Panc1 (cell line): ENCODE measurements at places on chromosomes 6 and 20. TPM values are rescaled to one million over a fixed set of nuclear protein-coding genes. Genes with fewer than 3 reads are reported as not detected.
A peak's percentile ranks its signal among the peaks of the same experiment; 100 is the strongest.

Gene UST
- 0.15 TPM for total RNA-seq

DNA sequence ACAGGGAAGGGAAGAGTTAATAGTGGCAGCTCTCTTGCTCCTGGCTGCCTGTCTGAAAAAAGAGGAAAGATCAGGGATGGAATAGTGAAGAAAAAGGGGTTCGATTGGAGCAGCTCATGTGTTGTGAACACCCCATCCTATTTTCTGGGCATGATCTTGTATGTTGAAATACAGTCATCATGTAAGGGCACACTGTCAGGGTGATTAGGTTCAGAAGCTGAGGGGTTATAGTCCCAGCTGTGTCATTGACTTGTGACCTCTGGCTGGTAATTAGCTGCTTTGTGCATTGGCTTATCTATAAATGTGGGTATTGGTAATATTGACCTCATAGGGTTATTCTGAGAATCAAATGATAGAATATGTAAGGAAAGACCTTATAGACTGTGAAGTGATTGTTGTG, 30.1 kb downstream of the PHF20 start:
- H3K4me3 ChIP-seq: no peak overlapping the region
- no peak for DNase-seq
- H3K4me1 ChIP-seq: no peaks in the 10 kb centered on the region
- H3K27me3 ChIP-seq: no peaks in the 10 kb centered on the region

GRCh38 chr6:43962458-43962857, 164.8 kb downstream of the MRPL14 start:
- no peak for DNase-seq
- H3K36me3 ChIP-seq: no peaks in the 10 kb centered on the region
- no peak overlapping the region for H3K27ac ChIP-seq
- no peaks in the 10 kb centered on the region for H3K4me1 ChIP-seq
- no peak overlapping the region for H3K4me3 ChIP-seq

- no peaks in the 10 kb centered on the region for H3K4me1 ChIP-seq
- H3K27ac ChIP-seq: no peak overlapping the region
- H3K36me3 ChIP-seq: no peaks in the 10 kb centered on the region
- H3K4me3 ChIP-seq: no peak overlapping the region
- no peak for DNase-seq
Measured at GRCh38 chr20:36688630-36689029, 42.6 kb upstream of the SLA2 start.

Gene ID4
- total RNA-seq: 0.10 TPM

DNA sequence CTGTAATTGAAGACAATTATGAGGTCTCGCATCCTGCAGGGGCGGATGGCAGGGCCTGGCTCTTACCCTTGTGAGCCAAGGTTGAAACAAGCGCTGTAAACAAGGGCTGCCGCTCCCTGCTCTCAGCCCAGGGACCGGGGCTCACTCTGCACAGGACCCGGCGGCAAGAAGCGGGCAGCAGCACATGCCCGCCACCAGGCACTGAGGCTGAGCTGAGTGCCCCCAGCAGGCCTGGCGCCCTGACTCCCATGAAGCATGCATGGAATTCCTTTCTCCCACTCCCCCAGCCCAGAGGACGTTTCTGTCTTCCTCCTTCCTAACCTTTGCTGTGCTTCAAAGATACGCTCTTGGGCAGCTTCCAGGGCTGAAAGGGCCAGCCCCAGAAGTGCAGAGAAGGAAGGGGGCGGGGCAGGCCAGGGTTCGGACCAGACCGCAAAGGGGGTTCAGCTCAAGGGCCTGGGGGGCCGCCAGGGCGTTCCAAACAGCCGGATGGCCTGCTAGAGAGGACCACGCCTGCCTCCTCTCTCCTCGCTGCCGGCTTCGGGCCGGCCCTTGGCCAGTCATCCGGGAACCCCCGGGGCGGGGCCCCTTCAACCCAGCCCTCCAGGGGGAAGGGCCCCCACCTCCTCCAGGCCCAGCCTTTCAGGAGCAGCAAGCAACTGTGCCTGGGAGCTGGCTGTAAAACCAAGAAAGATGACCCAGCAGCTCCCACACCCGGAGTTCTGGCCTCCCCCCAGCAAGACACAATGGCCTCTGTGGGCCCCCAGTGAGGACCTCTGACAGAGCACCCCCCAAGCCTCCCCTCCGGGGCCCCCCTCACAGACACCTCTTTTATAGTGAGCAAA, 109.9 kb downstream of the NOL4L start:
- peaks cover 48% of the 10 kb centered on the region for H3K4me1 ChIP-seq
- no peak for DNase-seq
- no peaks in the 10 kb centered on the region for H3K36me3 ChIP-seq
- H3K4me3 ChIP-seq: peak overlapping the region; percentile 33

DNA sequence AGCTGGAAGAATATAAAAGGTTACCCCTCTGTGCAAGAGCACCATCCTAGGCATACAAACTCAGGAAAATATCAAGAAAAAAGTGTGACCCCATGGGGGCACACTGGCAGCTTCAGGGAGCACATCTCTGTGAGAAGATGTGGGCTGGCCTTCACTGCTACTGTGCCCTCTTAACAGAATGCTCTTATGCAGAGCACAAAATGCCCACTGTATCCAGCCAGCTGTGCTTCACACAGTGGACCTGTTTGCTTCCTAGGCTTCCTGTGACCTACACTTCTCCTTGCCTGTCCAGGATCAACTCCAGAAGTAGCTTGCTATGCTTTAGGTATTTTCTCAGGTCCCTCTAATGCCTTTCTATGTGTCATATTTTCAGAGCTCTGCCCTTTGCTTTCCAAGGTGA, 380.2 kb upstream of the MMS22L start:
- H3K36me3 ChIP-seq: no peaks in the 10 kb centered on the region
- H3K4me1 ChIP-seq: no peaks in the 10 kb centered on the region
- no peak overlapping the region for H3K4me3 ChIP-seq
- no peak overlapping the region for H3K27ac ChIP-seq
- H3K27me3 ChIP-seq: no peaks in the 10 kb centered on the region
- no peak for DNase-seq

- no peak overlapping the region for H3K27ac ChIP-seq
- H3K27me3 ChIP-seq: no peaks in the 10 kb centered on the region
- H3K4me3 ChIP-seq: no peak overlapping the region
- DNase-seq: no peak
- H3K4me1 ChIP-seq: no peaks in the 10 kb centered on the region
Measured at GRCh38 chr6:144106206-144106605, 10.8 kb upstream of the SF3B5 start.

Gene RNGTT
- 21.2 TPM for total RNA-seq

DNA sequence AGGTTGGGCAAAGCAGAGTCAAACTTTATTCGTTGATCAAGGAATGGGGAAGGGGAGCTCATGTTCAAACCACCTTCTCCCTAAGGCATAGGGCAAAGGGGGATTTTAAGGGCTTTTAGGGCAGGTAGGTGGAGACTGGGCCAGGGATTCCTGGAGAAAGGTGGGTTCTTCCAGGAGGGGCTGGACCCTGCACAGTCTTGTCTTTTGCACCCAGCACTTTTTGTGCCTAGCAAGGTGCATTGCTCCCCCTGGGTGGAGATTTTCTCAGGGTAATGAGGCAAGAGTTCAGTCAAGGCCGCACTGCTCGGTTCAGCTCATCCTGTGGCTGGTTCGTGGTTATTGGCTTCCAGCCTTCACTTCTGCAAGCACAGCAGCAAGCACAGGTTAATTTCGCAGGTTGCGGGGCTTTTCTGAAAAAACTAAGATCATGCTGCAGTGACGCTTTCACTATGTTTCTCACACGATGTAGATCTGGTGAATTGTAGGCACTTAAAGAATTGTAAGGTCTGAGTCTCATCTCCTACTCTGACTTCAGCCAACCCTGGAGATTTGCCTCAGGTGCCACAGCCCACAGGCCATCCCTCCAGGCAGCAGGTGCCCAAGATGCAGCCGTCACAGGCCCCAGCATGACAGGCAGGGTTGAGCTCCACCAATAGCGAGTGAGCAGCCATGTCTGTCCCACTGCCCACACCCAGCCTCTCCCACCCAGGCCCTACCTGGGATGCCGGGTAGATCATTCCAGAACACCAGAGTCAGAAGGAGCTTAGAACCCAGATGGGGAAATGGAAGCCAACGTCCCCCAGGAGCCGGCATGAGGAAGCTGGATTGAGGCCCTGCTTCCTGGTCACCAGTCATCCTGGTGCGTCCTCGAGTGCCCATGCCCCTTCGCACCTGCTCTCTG, 37.1 kb downstream of the SUN5 start:
- no peaks in the 10 kb centered on the region for H3K36me3 ChIP-seq
- no peaks in the 10 kb centered on the region; the same call in 1 of the 2 replicates for H3K27me3 ChIP-seq
- peaks cover 5% of the 10 kb centered on the region; the same call in 1 of the 2 replicates for H3K4me1 ChIP-seq

Gene NRSN2
- 44.9 TPM for total RNA-seq

Gene ZNF512B
- 17.9 TPM for total RNA-seq

Gene DZANK1
- 3.0 TPM for total RNA-seq

Gene DIDO1
- total RNA-seq: 57.3 TPM

DNA sequence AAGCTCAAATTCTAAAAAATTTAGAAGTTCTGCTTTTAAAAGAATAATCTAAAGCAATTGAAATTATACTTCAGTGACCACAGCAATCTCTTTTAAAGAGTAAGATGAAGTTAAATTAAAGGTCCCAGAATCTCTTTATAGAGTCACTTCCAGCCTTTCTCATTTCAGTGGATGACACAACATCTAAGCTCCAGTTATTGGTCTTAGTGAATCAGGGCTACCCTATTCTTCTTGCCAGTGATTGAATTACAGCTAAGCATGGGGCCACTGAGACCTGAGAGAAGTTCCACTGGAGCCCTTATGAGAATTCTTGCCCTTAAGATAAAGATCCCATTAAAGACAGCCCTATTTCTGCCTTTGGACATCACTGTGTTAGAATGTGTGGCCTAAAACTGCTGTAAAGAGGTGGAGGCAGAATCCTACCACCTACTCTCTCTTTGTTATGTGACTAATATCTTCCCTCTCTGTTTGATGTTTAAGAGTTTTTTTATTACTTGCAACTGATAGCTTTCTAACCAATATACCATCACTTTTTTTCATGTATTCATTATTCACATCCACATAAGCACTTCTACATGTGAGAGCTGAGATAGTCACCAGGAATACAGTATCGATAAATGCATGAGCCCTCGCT, 128.6 kb downstream of the UNC5CL start:
- H3K4me3 ChIP-seq: no peak overlapping the region
- H3K27me3 ChIP-seq: no peaks in the 10 kb centered on the region
- DNase-seq: no peak
- H3K36me3 ChIP-seq: no peaks in the 10 kb centered on the region
- peak overlapping the region; percentile 85 for H3K27ac ChIP-seq
- H3K4me1 ChIP-seq: peaks cover 39% of the 10 kb centered on the region

Gene RPRD1B
- 33.6 TPM for total RNA-seq

Gene RBM24
- 23.0 TPM for total RNA-seq

GRCh38 chr6:42989923-42990322, 5.6 kb downstream of the PPP2R5D start:
- H3K4me3 ChIP-seq: no peak overlapping the region
- peaks cover 3% of the 10 kb centered on the region for H3K36me3 ChIP-seq
- H3K27ac ChIP-seq: no peak overlapping the region
- H3K4me1 ChIP-seq: peaks cover 3% of the 10 kb centered on the region; the same call in 1 of the 2 replicates
- no peaks in the 10 kb centered on the region for H3K27me3 ChIP-seq
- no peak for DNase-seq

- H3K4me1 ChIP-seq: no peaks in the 10 kb centered on the region
- H3K27me3 ChIP-seq: no peaks in the 10 kb centered on the region; the same call in 1 of the 2 replicates
- no peaks in the 10 kb centered on the region for H3K36me3 ChIP-seq
- no peak overlapping the region for H3K27ac ChIP-seq
Measured at GRCh38 chr6:12815089-12815488, 98.5 kb downstream of the PHACTR1 start.

GRCh38 chr20:63172726-63173125, 43.2 kb downstream of the YTHDF1 start:
- H3K36me3 ChIP-seq: no peaks in the 10 kb centered on the region
- no peak overlapping the region for H3K27ac ChIP-seq
- no peak overlapping the region for H3K4me3 ChIP-seq
- no peak for DNase-seq
- peaks cover 4% of the 10 kb centered on the region for H3K4me1 ChIP-seq
- peaks cover 4% of the 10 kb centered on the region; the same call in 1 of the 2 replicates for H3K27me3 ChIP-seq

Gene ASIP
- total RNA-seq: not detected

- H3K27me3 ChIP-seq: no peaks in the 10 kb centered on the region
- no peak overlapping the region for H3K4me3 ChIP-seq
- no peak overlapping the region for H3K27ac ChIP-seq
- peak; percentile 27 for DNase-seq
- no peaks in the 10 kb centered on the region for H3K36me3 ChIP-seq
- H3K4me1 ChIP-seq: no peaks in the 10 kb centered on the region
Measured at GRCh38 chr6:73236144-73236750, 11.0 kb upstream of the KHDC1L start.

Gene C20orf144
- total RNA-seq: not detected

GRCh38 chr6:54238396-54238795, 69.8 kb upstream of the TINAG start:
- H3K36me3 ChIP-seq: no peaks in the 10 kb centered on the region
- no peaks in the 10 kb centered on the region for H3K27me3 ChIP-seq
- no peak overlapping the region for H3K4me3 ChIP-seq
- no peak for DNase-seq
- no peaks in the 10 kb centered on the region for H3K4me1 ChIP-seq

Gene RGS17
- total RNA-seq: 8.7 TPM

Gene PTPRT
- total RNA-seq: not detected
